ENCODE measurements at places on chromosomes 16 and 17.
A peak's percentile ranks its signal among the peaks of the same experiment; 100 is the strongest.

DNA sequence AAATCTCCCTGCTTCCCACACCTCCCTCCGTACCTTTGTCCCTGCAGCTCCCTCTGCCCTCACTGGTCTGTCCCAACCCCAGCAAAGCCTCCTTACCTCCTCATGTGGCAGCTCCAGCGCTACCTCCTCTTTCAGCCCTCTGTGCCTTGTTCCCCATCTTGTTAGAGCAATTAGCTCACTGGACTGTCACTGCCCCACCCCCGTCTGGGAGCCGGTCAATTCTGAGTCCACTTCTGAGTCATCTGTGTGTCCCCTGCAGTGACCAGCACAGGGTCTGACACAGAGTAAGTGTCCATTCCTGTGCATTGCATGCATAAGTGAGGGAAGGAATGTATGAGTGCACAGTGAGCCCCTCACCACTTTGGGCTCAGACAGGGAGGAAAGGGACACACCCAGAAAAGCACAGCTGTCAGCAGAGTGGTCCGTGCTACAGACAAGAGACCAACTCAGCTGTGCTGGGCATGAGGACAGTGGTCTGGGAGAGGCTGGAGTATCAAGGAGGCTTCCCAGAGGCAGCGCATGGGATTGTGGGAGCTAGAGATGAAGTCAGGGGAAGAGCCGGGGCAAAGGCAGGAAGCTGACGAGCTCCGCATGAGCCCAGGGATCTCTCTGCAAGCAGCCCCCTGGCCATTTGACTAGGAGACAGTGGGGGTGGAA, 45.9 kb downstream of the PITPNM3 start:
- no peak for DNase-seq

DNA sequence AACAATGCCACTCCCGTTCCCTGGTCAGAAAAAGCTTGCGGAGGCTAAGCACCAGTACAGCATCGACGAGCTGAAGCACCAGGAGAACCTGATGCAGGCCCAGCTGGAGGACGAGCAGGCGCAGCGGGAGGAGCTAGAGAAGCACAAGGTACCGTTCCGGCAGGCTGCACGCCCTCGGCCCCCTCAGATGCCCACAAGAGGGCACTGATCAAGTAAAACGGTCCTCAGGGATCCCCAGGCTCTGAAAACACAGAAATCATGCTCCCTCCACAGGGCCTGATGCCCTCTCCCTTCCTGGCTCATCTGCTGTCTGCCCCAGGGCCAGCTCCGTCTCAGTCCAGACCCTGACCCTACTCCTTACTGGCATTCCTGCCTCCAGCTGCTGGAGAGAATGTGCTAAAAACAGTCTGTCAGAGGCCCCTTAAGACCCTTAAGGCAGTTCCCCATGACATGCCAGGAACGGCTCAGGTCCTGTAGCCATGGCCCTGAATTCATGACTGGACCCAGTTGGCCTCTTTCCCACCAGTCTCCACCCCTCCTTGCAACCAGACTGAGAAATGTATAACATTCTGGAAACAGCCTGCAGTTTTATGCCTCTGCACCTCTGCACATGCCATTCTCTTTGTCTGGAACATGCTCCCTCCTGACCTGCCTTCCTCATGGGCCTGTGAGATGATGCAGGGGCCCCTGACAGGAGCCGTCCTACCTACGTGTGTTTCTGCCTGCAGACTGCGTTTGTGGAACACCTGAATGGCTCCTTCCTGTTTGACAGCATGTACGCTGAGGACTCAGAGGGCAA, 21.8 kb downstream of the DRC3 start:
- peak; percentile 56 for DNase-seq

- DNase-seq, result no peak
These were observed at the start of gene ARHGDIA for GRCh38 chr17:81870981-81871386. TSS of gene ARHGDIA (minus strand) at chr17:81871337. CDS start at chr17:81869930, 1,407 bp downstream.

DNA sequence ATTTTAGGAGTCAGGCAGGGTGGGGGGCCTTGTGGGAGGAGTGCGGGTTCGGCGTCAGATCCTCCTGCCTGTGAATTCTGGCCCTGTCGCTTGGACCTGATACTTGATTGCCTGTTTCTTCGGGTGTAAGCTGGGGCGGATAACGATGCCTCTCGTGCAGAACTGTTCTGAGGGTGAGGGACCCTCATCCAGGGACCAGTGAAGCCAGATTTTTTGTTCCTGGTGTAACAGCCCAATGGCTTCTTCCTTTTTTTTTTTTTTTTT, 1.3 kb downstream of the TBCD start:
- DNase-seq, result no peak

- no peak for DNase-seq
These were observed 262.4 kb downstream of the ENGASE start for GRCh38 chr17:79337053-79337452.

GRCh38 chr16:57061084-57061905, 31.1 kb upstream of the CPNE2 start:
- no peak for DNase-seq

- no peak for DNase-seq
These were observed 27.5 kb downstream of the CEP131 start for GRCh38 chr17:81194941-81195901.

DNA sequence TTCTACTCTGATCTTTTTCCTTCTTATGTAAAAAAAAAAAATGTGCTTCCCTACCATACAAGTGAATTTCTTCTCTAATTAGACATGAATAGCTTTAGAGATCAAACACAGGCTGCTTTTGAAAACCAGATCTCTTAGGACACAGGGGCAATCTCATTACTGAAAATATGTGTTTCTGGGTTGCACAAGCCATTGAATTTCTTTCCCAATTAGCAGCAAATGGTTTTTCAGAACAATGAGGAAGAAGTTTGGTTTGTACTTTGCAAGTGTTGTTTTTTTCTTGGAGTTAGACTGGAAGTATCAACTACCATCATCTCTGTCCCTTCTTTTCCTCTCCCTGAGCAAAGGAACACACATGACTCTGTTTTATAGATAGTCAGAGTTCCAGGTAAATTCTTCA, 5.6 kb upstream of the ANKS4B start:
- DNase-seq, result no peak

DNA sequence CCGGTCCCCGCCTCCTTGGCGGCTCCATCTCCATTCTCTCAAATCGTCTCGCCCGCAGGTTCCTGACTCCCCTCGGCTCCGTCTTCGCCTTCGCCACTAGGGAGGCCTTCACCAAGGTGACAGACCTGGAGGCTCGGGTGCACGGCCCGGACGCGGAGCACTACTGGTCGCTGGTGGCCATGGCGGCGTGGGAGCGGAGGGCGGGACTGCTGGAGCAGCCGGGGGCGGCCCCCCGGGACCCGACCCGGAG, 862 bp downstream of the GLTPD2 start:
- DNase-seq, result no peak

- DNase-seq, result no peak
These were observed 246.9 kb upstream of the KCNJ16 start for GRCh38 chr17:69828087-69828486.

DNA sequence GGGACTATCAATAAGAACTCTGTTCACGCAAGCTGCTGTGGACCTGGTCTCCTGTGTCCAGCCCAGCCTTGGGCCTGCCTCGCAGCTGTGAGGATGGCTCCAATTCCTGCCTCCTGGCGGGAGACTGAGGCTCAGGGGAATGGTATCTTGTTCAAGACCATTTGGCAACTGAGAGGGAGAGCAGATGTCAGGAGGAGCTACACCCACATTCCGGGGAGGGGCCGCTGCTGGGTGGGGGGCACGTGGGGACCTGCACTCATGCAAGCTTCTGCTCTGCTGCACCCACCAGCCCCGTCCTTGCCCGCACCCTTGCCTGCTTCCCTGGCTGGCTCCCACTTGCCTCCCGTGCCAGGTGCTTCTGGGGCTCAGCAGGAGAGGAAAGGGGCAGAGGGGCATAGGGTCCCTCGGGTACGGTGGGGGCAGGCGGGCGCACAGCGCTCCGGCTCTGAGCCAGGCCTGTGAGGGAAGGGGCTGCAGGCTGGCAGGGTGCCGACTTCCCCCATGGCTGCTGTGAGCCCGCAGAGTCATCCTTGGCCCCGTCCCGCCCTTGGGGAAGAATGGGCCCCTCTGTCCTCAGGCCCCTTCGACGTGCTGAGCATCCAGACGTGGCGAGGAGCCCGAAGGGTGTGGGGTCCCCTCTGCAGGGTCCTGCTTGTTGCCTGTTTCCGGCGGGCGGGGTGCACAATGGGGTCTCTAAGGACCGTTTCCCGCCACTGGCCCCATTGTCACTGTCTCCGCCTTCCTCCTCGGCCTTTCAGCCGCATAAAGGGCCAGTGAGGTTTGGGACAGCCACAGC, 2.7 kb downstream of the METRN start:
- DNase-seq, result no peak

DNA sequence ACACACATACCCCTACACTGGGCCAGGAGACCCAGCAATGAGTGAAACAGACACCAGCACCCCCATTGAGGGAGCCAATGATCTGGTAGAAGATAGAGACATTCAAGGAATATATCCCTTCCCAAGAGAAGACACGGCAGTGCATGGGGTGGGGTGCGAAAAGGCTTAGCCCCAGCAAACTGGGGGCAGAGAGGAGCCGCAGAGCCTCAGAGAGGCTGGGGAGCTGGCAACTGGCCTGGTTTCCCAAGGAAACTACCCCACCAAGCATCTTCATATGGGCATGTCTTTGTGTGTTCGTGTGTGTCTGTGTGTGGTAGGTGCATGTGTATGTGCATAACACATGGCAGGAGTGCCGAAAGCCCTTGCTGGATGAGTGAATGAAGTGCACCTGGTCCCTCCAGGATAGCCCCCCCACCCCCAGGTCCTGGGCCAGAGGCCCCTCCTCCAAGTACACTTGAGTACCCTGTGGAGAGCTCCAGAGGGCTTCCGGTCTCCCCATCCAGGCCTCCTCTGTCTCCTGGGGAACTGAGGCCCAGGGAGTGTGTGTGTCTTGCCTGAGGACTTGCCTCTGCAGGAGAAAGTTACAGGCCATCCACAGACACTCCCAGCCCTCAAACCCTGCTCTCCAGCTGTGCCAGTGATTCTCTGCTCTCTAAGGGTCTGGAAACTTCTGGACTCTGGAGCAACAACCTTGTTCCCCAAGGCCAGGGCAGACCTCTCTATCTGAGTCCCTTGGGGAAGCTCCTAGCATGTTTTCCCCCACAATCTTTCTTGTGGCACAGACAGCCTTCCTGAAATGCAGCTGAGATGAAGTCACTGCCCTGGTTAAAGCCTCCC, 15.9 kb downstream of the TBX2 start:
- DNase-seq, result no peak

GRCh38 chr16:84874983-84875382, 55.2 kb downstream of the CRISPLD2 start:
- DNase-seq, result no peak

GRCh38 chr17:55190748-55191147, 74.0 kb upstream of the HLF start:
- no peak for DNase-seq

GRCh38 chr16:50173316-50173715, 20.2 kb downstream of the TENT4B start:
- DNase-seq, result no peak

DNA sequence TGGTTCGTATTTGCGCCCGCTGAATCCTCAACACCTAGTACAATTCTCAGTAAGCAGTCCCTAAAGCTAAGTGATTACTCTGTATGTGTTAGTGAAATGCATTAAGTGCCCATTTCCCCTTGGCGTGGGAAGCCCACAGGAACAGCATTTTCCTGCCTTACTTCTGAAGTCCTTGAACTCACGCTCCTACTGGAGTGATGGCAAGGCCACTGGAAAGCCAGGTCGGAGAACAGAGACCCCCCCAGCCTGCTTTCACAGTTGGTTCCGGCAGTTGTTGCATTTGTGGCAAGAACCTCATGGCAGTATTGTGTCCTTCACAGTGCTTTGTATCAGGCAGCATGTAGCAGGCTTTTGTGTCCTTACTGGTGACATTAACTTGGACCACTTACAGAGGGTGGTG, 340.7 kb downstream of the CDH13 start:
- no peak for DNase-seq

GRCh38 chr17:69405096-69405495, 9.4 kb upstream of the MAP2K6 start:
- no peak for DNase-seq

- peak; percentile 52 for DNase-seq
These were observed 23.3 kb downstream of the CEP295NL start for GRCh38 chr17:78879635-78880186.

- no peak for DNase-seq
These were observed 14.8 kb downstream of the CPD start for GRCh38 chr17:30393491-30393890.

- DNase-seq, result no peak
These were observed 183.1 kb upstream of the COX10 start for GRCh38 chr17:13885953-13886889.

- peak; percentile 83 for DNase-seq
These were observed at the start of gene FBXL16 for GRCh38 chr16:705431-706188. TSS of gene FBXL16 (minus strand) at chr16:705801. CDS start at chr16:697405, 8,396 bp downstream.

DNA sequence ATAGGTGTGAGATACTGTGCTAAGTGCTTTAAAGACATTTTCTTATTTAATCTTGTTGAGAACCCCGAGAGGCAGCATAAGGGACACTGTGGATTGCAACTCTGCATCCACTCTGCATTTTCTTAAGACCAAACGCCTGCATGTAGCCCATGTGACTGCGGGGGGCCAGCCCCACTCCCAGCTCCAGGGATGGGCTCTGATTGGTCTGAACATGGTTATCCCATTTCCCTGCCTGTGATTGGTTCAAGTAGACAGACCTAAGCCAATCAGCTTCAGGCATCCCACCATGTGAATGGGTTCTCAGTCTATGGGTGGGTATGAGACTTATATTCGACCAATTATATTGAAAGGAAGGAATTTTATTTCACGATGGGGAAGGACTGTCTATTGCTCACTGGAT, 33.2 kb upstream of the USP7 start:
- DNase-seq, result peak; percentile 72

- DNase-seq, result no peak
These were observed 135.6 kb upstream of the COX10 start for GRCh38 chr17:13933441-13934276.

DNA sequence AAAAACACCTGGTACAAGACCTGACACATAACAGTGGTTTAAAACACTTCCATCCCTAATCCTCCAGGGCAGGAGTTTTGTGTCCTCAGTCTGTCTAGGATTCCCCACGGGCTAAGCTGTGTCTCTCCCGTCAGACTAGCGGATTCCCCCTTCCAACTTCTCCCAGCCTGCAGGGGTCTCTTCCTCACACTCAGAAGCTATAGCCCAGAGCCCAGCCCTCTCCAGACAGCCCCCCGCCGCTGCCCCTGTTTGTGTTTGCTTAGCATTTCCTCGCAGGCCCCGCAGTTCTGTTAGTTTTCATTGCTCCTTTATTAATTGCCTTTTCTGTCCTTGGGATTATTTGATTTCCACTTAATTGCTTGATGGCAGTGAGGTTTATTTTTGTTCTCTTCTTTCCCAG, 91.2 kb downstream of the TMEM132E start:
- DNase-seq, result no peak

DNA sequence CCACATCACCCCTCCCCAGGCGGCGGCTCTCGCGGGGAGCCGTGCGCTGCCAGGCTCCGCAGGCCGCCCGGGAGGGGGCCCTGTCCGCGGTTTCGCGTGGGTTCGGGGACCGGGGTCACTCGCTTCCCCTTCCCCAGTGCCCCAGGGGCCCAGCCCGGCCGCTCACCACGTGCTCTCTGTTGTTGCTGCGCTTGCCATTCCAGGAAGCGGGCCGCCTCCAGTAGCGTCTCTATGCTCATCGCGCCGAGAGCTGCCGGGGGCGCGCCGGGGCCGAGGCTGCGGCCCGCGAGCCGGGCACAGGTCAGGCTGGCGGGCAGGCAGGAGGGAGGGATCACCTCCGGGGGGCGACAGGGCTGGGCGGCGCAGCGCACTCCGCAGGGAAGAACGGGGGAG, 390 bp downstream of the MNT start:
- no peak for DNase-seq

Data from head of caudate nucleus (tissue), 42 donors.